ENCODE measurements at places on chromosomes 2 and 18.

DNA sequence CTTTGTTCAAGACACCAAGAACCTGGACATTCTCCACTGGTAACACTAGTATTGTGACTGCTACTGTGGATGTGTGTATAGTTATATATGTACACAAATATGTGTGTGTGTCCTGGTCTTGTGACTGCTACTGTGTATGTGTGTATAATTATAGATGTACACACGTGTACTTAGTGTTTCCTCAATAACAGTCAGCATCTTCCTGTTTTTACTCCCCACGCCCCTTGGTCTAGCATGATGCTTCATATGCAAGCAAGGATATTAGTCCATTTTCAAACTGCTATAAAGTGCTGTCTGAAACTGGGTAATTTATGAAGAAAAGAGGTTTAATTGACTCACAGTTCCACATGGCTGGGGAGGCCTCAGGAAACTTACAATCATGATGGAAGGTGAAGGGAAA lies 802.7 kb downstream of the RNF144A start:
- DNase-seq = no peak

GRCh38 chr2:2851316-2851715 lies 520.2 kb upstream of the MYT1L start:
- no peak for DNase-seq

DNA sequence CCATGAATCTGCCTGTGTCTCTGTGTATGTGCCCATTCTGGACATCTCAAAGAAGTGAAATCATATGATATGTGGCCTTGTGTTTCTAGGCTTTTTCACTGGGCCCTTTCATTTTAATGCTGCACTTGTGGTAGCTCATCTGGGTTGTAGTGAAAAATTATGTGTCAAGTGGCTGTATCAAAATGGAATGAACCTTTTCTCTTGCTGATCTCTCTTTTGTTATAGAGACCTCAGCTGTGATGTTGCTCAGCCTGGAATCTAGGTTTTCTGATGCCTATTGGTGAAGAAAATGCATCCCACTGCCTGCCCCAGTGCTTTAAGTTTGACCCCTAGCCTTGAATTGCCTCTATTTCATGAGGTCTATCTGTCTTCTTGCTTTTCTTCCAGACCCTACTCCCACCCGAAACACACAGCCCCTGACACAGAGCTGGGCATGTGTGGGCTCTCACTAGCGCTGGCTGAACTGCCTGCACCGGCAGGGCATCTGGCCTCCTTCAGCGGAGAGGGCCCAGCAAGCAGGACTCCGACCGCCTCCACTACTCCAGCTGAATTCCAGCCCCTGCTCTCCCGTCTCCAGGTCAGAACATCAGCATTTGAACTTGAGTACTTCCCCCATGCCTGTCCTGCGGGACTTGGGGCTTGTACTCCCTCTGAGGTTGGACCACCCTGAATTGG lies 175.8 kb upstream of the MSH6 start:
- DNase-seq = no peak

DNA sequence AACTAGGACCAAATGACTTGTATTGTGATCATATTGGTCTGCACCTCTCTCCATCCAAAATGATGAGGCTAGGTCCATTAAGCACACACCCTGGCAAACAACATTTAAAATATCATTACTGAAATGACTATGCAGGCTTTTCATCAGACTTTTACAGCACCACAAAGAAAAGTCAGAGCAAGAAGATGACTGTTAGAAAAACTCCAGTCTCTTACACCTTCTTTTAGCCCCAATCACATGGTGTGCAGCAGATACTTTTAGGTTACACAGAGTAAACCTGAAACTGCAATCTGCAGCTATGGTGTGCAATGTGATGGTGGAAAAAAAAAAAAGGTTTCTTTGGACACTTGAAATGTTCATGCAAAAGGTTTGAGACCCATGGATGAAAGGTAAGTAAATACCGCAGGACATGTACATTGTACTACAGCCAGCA lies 5.4 kb upstream of the POLI start:
- DNase-seq = no peak

DNA sequence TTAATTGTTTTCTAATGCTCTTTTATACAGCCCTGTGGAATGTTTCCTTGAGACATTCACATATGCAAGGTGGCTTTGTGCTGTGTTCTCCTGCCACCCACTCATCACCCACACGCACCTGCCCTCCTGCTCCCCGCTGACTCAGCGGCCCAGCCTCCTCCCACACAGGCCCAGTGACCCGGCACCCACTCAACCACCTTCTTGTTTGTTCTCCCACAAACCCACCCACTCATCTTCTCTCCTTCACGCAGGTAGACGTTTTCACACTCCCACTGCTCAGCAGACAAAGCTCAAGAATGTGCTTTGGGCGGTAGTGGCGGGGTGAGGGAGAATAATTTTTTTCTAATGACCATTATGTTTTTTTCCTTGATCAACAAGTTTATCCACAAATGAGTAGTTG lies 28.6 kb upstream of the NEMP2 start:
- peak; percentile 7 for DNase-seq

DNA sequence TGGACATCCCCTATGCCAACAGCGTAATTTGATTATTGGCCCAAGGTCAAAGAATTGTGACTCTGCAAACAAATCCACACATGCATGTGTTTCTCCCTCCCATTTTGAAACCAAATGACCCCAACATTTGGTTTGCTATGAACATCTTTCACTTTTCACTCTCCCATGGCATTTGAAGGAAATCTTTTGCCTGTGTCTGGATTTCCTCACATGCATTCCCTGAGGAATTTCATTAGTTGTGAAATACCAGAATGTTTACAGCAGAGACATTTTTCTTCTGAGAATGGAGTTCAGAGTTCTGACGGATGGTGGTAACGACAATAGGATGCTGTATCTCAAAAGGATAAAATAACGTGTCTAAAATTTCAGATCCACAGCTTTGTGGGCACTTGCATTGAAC lies 60.3 kb upstream of the LMAN1 start:
- no peak for DNase-seq

Data from stimulated activated CD8-positive, alpha-beta memory T cell treated with anti-CD3 and anti-CD28 coated beads, Interleukin-4, amount 100 ng/mL, for 1 hour (primary cell).